ENCODE measurements at places on chromosomes 3 and 15.

GRCh38 chr3:14415501-14415900 lies 13.1 kb downstream of the SLC6A6 start:
- DNase-seq: no peak

GRCh38 chr3:174725303-174725702 lies 133.8 kb upstream of the NAALADL2 start:
- no peak for DNase-seq

DNA sequence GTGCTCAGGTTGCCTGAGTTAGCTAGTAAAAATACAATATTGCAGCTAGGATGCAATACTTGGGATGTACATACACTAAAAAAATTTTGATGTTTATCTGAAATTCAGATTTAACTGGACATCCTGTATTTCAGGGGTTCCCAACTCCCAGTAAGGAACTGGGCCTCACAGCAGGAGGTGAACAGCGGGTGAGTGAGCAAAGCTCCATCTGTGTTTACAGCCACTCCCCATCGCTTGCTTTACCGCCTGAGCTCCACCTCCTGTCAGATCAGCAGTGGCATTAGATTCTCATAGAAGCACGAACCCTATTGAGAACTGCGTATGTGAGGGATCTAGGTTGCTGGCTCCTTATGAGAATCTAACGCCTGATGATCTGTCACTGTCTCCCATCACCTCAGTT lies 285.1 kb upstream of the PROK2 start:
- no peak for DNase-seq

DNA sequence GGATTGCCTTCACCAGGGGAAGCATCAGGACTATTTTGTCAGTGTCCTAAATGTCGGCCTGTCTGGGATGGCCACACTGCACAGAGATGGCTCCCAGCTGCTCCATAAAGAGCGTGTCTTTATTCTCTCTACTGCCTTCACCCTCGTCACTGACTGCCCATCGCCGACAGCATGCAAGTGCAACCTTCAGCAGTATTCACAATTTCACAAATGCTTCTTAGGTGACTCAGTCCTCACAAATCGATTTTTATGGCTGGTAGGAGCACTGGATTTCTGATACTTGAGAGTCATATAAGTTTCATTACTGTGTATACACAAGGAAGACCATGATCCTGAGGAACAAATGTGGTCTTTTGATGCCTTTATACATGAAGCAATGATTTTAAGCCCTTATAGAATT lies 1.1 kb upstream of the SSUH2 start:
- DNase-seq: no peak

- DNase-seq: no peak
Measured at GRCh38 chr3:17972959-17973906, 230.8 kb upstream of the TBC1D5 start.

- DNase-seq: no peak
Measured at GRCh38 chr3:15152184-15152583, 53.2 kb upstream of the RBSN start.

GRCh38 chr3:53633197-53633787 lies 138.9 kb downstream of the CACNA1D start:
- DNase-seq: no peak

- DNase-seq: no peak
Measured at GRCh38 chr3:194009892-194010533, 125.9 kb upstream of the HES1 start.

DNA sequence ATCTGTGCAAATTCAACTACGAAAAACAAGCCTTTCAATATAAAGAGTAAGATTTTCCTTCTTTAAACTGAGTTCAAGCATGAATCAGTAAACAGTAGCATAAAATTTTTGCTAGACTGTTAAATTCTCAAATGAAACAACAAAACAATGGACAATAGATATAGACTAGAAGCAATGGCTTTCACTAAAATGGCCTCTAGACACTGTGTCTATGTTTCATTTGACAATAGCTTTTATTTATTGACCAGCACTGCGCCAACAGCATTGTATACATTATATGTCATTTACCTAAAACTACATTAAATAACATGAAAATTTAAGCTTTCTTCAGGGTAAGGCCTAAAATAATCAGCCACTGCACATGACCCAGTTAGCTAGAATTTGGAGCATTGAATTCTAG lies 148.5 kb downstream of the DUT start:
- DNase-seq: no peak

- no peak for DNase-seq
Measured at GRCh38 chr15:39445931-39446330, 134.9 kb upstream of the THBS1 start.

DNA sequence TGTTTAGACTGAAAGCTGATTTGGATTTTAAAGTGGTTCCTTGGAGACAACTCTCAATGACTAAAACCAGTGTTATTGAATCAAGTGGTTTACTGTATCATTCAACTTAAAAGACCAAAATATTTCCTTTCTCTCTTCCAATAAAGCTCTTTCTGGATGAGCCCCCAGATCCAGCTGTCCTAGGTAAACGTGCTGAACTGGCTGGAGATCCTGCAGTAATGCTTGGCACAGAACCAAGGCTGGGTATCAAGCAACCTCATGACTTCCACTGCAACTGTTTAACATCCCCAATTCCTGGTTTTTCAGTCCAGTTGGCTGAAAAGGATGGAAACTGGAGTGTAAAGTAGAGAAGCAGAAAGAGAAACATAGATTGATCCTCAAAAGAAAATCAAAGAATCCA lies 28.9 kb downstream of the SEC22C start:
- DNase-seq: no peak

DNA sequence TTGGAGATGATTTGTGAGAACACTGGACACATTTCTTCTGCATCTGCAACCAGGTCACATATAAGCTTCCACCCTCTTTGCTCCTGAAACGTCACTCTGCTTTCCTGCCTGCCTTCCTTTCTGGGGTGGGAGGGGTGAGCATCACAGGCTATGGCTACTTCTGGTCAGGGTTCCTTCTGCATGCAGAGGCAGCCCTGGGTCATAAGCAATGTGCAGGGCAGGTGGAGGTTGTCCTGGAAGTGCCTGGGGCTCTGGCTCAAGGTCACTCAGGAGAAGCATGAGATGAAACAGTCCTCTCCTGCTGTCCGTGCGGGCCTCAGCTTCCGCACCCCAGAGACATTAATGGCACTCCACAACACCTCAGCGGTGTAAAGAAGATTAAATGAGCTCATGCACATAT lies 15.1 kb downstream of the SLC6A20 start:
- DNase-seq: no peak

- DNase-seq: no peak
Measured at GRCh38 chr15:90572893-90573292, 43.2 kb downstream of the CRTC3 start.

- no peak for DNase-seq
Measured at GRCh38 chr3:105040026-105040622, 326.6 kb upstream of the ALCAM start.

GRCh38 chr3:72312339-72312738 lies 527.4 kb upstream of the PROK2 start:
- DNase-seq: no peak

DNA sequence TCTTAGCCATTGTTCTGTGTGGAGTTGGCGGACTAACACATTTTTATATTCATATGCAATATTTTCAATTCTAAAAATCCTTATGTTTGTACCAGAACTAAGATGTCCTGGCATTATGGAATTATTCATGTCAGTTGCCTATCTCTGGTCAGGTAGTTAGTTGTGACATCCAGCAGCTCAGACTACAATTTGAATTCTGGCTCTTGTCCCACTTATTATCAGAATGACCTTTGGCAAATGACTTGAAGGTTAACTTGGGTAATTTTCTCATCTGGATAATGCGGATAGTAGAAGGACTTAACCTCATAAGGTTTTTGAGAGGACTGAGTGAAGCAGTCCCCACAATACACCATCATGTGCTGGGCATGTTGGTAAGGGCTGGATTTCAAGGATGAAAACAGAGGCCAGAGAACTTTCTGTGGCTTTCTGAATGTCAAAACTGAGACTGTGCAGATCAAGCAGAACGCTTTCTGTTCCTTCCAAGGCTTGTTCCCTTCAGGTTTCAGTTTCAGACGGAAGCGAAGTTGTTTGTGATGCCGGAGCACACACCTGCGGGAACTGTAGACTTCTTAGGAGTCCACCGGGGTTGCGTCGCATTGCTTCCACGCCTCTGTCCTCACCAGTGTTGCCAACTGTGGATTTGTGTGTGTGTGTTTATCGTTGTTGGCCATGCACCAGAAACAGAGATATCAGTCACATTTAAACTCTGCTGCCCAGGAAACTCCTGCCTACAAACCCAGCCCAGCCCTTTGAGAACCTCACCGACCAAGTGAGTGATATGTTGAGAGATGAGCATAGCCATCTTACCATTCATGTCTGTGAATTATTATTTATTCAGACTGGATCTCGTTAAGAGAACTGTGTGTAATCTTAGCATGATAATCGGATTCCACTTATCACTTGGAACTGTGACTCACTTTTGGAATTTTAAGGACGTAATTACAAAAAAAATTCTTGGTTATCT lies 76.0 kb downstream of the PTPRG start:
- no peak for DNase-seq
